Cerebellar nuclear complex (tissue), 1 donor: ENCODE measurements at places on chromosomes 2 and 18.

GRCh38 chr2:237876532-237876931, 17.1 kb downstream of the RAMP1 start:
- DNase-seq: no peak

DNA sequence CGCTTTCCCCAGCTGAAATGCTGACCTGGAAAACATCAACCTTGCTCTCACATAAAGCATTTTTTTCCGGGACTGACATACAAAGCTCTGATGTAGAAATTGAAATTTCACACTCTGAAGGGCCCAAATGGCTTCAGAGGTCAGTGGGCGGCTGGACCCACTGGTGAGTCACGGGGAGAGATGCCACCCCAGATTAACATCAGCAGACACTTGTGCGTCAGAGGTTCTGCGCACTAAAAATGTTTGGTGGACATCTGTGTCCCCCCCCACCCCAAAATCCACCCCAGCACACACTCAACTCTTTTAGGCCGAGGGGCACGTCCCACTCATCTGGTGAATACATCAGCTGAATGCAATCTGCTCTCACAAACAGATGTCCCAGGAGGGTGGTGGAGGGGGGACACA, 208.9 kb downstream of the ASB1 start:
- no peak for DNase-seq

GRCh38 chr2:7719876-7720275, 802.7 kb downstream of the RNF144A start:
- DNase-seq: no peak

DNA sequence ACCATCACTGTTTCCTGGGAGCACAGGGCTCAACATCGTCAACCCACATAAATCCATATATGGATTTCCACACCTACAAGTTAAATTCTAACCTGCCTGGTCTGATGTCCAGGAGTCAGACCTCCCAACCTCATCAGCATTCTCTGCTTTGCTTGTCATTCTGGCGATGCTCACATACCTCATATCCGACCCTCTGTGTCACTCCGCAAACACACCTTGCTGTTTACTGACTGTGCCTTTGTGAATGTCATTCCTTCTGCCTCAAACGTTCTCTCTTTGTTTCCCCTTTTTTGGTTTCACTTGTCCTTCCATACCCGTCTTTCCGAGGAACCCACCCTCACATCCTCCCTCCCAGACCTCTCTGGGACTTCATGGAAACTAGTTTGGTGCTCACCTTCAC, 187.1 kb downstream of the ACTR3 start:
- no peak for DNase-seq

DNA sequence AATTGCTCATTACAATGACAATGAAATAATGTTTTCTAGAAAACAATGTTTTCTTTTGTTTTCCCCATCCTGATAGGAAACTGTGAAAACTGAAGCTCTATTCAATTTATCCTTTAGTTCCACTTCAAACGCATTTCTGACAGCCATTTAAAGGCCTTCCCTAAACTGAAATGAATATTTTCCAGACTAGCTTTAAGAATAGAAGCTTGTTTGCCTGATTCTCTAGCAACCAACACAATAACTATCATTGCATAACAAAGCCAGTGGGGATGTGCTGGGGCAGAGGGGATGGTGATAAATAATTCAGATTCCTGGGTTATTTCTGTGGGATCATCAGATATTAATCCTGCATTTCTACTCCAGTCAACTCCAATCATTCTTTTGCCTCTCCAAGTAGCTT, 427.1 kb downstream of the RND3 start:
- no peak for DNase-seq
